ENCODE measurements at places on chromosomes 11 and 22.
A peak's percentile ranks its signal among the peaks of the same experiment; 100 is the strongest.

- no peak for DNase-seq
Measured at GRCh38 chr11:94924612-94925011, 48.7 kb downstream of the CWC15 start.

DNA sequence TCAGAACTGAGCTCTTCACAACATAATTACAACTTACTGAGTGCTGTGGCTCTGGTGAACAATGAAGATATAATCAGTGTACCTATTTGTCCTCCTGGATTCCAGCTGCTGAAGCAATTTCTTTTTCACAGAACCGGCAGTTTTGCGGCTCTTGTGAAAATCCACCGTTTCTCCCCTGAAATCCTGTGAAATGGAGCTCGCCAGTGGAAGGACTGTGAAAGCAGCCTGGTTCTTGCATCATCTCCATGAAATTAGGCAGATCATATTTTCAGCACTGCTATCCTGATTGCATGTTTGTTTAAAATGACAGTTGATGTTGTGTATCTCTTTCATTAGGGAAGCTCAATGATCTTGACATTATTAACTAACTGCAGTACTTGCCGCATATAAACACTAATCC lies 120.2 kb upstream of the SNX19 start:
- no peak for DNase-seq

DNA sequence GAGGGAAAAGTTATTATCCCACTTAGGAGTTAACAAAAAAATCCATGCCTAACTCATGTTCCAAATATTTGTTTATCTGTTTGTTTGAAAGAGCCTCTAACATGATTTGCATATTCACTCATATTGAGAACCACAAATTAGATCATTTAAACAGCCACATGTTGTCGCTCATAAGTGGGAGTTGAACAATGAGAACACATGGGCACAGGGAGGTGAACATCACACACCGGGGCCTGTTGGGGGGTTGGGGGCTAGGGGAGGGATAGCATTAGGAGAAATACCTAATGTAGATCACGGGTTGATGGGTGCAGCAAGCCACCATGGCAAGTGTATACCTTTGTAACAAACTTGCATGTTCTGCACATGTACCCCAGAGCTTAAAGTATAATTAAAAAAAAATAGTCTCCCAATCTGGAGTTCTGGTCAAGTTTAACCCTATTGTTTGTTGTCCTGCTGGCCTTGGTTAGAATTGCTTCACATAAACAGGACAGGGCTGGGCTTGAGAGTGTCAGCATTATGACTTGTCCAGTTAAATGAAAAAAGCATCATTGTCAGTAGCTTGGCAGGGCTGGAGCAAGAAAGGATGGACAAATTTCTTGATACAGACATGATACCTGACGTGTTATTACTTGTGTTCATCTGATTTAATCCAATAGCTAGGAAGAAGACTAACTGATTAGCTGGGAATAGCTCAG lies 57.8 kb upstream of the PSMA1 start:
- DNase-seq: no peak

DNA sequence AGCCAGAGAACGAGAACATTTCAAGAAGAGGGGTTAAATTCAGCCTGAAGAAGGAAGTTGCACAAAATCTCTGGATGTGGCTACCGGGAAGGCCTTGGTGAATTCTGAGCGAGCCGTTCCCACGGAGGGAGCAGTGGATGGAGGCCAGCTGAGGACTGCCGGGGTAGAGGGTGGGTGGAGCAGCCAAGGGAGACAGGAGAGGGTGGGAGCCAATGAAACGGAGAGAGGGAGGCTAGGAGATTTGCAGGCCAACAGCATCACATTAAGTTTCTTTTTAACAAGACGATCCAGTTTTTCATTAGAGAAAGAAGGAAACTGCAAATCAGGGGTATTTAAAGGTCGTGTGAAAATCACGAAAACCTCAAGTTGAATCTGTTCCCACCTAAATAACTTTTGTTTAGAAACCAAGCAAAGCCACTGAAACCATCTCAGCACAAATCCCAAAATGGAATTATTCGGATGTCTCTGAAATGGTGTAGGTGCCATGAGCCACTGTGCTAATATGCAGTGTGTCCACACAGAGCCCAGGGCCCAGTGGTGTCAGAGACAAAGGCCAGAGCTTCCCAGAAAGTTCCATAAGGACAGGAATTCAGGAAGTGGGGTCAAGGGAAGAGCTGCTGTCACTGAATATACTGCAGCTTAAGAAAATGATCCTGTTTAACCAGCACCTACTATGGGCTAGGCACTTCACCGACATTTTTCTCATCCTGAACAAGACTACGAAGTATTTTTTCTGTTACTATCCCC lies 59.7 kb upstream of the SLC35C1 start:
- no peak for DNase-seq

- no peak for DNase-seq
Measured at GRCh38 chr11:109510316-109510715, 88.3 kb downstream of the C11orf87 start.

- peak; percentile 8 for DNase-seq
Measured at GRCh38 chr11:73760135-73760678, 667 bp downstream of the RAB6A start.

DNA sequence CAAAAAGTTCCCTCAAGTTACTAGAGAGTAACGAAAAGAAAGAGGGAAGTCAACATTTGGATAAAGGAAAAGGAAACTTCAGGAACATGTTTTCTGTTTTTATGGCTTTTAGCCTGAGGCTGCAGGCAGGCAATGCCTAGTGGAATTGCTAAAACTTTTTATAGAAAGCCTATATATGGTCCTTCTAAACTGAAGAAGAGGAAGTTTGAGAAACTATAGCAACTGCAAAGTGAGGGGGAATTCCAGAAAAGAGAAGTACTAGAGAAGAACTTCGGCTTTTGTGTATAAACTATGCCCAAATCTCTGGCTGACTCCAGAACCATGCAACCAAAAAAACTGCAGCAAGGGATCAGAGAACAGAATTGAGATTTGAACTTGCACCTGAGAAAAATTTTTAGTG lies 74.3 kb upstream of the ARHGAP42 start:
- no peak for DNase-seq

DNA sequence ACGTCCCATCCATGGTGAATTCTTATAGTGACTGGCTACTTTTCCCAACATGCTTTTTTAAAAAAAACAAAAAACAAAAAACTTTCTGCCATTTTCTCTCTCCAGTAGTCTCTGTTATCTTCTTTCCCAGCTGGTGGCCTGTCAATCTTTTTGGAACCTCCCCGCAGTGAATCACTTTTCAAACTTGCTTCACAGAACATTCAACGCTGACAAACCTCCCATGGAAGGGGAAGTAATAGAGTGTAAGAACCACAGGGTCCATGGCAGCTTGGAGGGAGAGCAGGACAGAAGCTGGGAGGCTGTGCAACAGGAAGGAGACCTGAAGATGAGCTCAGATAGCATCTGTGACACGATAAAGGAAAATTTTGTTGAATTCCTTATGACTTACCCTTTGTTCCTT lies 9.8 kb upstream of the CECR2 start:
- DNase-seq: peak; percentile 2

DNA sequence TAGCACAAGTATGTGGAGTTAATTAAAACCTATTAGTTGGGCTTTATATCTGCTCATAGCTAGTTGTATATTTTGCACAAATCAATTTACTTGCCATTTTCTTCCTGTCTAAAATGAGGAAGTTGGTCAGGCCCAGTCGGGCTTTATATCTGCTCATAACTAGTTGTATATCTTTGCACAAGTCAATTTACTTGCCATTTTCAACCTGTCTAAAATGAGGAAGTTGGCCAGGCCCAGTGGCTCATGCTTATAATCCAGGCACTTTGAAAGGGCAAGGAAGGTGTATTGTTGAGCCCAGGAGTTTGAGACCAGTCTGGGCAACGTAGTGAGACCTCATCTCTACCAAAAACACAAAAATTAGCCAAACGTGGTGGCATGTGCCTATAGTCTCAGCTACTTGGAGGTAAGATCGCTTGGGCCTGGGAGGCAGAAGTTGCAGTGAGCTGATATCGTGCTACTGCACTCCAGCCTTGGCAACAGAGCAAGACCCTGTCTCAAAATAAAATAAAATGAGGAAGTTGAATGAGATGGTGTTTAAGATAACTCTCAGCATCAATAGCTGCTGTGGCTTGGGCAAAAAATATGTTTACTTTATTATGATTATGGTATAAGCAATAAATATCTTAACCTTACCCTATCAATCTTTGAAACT lies 1558.6 kb upstream of the RAG2 start:
- no peak for DNase-seq

GRCh38 chr22:42793848-42794405 lies 63.1 kb downstream of the ARFGAP3 start:
- no peak for DNase-seq

GRCh38 chr22:48489551-48490499 lies 1337.8 kb downstream of the BRD1 start:
- peak; percentile 49 for DNase-seq

- DNase-seq: no peak
Measured at GRCh38 chr11:62201376-62201775, 7.1 kb upstream of the SCGB2A1 start.

GRCh38 chr11:19767627-19768151 lies 55.1 kb downstream of the NAV2 start:
- no peak for DNase-seq

- no peak for DNase-seq
Measured at GRCh38 chr11:97732011-97732632, 1288.6 kb upstream of the CNTN5 start.

DNA sequence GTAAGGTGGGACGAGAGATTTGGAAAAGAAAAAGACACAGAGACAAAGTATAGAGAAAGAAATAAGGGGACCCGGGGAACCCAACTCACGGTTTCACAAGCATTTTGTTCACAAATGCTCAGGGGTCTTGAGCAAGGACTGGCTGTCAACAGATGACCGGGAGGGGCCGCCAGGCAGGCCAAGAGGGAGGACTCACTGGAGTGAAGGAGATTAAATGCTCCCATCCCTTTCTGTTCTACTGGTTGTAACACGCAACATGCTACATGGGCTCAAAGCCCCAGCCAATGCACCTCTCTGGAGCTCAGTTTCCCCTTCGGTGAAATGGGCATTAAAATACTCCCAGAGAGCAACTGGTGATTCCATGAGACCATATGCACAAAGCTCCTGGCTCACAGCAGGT lies 13.4 kb downstream of the SHANK2 start:
- DNase-seq: no peak

- peak; percentile 63 for DNase-seq
Measured at GRCh38 chr22:35782504-35782903, 64.8 kb downstream of the APOL5 start.

DNA sequence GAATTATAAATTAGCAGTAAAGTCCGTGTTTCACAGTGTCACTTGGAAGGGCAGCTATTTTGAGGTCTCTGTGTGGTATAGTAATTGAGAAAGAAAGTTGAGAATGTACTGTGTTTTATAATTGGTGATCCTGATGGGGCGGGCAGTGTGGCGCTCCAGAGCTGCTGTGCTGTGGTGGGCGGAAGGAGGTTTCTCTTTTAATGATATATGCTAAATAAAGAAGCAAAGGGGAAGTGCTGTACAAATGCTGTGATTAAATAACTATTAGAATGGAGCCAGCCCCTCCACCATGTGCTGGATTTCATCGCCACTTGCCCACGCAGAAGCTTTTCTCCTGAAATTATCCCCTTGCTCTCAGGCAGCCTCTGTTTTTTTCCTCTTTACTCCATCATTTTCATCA lies 24.6 kb downstream of the ATXN10 start:
- no peak for DNase-seq

GRCh38 chr22:44931077-44931540 lies 78.7 kb downstream of the PHF21B start:
- DNase-seq: peak; percentile 37

- DNase-seq: no peak
Measured at GRCh38 chr22:42997582-42998090, 17.3 kb downstream of the PACSIN2 start.

- peak; percentile 61 for DNase-seq
Measured at GRCh38 chr11:62428871-62429560, 10.2 kb downstream of the SCGB1A1 start.

GRCh38 chr11:94675239-94675638 lies 92.9 kb upstream of the AMOTL1 start:
- DNase-seq: no peak

- DNase-seq: no peak
Measured at GRCh38 chr22:17774926-17775685, 837 bp upstream of the BID start.

DNA sequence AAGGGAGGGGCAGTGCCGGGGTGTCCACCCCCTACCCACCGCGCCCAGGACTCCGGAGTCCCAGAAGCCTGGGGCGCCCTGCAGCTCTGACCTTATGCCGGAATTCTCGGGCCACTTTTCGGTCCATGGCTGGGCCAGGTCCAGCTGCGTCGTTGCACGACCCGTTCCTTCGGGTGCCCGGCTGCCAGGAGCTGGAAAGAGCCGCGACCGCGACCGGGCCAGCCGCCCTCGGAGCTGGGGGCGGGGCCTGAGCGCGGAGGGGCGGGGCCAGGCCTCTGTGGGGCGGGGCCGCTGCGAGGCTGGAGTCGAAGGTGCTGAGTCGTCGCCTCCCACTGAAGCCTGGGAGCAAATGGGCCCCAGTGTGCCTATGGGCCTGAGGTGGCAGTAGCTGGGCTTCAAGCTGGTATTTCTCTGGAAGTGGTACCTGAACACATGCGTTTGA lies at the start of gene USH1C:
Gene USH1C, minus strand, starts transcription at position 236 of the 442 bp plus-strand sequence. Its CDS starts 109 bp downstream, at position 127.
- DNase-seq: no peak

DNA sequence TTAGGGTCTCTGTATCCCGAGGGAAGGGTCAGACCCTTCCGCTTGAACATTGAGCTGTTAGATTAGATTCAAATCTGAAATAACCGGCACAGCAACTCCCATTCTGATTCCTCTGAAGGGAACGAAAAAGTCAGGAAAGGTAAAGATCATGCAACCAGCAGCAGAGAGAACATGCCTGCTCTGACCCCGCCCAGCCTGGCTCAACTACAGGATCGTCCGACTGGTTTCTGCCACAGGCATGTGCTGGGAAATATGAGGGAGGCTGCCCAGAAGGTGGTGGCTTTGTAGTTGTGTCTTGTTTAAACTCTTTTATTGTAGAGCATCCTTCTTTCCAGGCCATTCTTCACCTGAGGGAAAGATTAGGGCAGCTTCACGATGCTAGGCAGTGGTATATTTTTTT lies 5.0 kb upstream of the MTNR1B start:
- DNase-seq: no peak

- DNase-seq: peak; percentile 11
Measured at GRCh38 chr11:16448123-16448717, 91.9 kb upstream of the SOX6 start.

DNA sequence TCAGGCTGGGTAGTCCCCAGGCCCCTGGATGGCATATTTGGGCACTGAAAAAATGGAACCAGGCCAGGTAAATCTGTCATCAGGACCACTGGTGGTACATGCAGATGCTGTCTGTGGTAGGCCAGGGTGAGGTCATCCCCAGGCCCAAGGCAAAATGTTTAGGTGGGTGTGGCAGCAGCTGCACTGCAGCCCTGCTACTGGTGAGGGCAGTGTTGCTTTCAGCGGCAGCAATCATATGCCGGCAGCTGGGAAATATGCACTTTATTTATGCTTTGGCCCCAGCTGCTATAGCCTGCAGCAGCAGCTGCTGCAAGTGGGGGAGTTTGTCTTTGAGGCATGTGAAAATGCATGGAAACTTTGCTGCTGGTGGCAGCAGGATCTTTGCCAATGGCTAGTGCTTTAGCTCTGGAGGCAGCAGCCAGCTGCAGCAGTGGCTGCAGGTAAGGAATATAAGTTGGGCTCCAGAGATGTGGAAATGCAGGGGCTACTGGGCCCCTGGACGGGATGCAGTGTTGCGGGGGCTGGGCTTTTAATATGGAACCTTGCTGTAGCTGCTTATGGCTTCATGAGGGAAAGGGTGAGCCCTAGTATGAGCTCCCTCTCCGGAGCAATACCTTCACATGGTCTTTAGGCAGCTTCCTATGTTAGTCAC lies 365.7 kb upstream of the CADM1 start:
- DNase-seq: peak; percentile 48

GRCh38 chr11:11411401-11411985 lies 58.4 kb upstream of the CSNK2A3 start:
- no peak for DNase-seq

GRCh38 chr11:95318498-95318897 lies 87.5 kb upstream of the SESN3 start:
- DNase-seq: no peak
